IPS DF 6.9 (cell line): ENCODE measurements at places on chromosomes 5 and 9.

- DNase-seq: no peak
These were observed 6.2 kb downstream of the ETF1 start for GRCh38 chr5:138536665-138537315.

DNA sequence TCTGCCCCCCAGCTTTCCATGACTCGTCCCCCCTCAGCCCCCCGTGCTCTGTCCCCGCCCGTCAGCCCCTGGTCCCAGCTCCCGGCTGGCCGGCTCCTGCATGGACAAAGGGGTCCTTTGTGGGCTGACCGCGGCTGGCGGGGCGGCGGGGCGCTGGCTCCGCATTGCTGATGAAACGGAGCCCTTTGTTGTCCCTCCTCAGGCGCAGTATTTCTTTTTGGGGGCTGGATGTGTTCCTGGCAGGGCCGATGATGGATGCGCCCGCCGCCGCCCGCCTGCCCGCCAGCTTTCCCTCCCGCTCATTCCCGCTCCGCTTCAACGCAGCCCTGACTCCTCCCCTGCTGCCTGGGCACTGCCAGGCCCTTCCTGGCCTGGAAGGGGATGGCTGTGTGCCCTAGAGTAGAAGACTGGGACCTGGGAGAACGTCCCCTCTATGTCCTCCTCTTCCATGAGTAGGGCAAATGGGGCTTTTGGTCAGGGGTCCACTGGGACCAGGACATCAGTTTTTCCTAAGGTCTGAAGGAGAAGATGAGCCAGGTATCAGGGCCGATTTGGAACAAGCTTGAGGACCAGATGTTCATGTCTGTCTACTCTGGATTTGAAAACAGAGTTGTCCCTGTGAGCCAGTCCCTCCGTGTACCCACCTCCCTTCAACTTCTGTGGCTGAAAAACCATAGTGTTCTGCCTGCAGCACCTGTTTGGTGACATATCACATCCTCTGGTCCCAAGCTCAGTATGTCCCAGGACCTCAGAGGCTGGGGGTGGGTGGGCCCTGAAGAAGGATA lies 29.0 kb downstream of the CXXC5 start:
- no peak for DNase-seq

DNA sequence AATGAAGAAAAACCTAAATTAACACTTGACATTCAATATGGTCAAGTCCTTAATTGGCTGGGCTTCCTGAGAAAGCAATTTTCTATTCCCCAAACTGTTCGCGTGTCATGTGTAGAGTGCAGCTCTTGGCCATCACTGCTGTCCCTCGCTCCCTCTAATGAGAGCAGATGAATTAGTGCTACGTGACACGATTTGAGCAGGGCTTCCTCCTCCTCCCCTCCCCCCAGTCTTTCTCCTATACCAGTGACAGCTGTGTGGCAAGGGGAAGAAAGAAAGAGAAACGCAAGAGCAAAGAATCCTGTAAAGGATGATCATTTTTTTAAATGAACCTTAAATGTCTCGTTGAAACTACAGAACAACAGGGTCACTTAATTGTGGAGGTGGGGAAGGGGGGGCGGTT lies 159.6 kb downstream of the BNC2 start:
- DNase-seq: no peak

- DNase-seq: no peak
These were observed 116.8 kb upstream of the SPRY4 start for GRCh38 chr5:142441616-142442015.

GRCh38 chr5:76622973-76623596 lies at the start of gene F2RL2:
Gene F2RL2, minus strand, starts transcription at chr5:76623403. Its CDS starts 173 bp downstream, at chr5:76623230.
- no peak for DNase-seq

DNA sequence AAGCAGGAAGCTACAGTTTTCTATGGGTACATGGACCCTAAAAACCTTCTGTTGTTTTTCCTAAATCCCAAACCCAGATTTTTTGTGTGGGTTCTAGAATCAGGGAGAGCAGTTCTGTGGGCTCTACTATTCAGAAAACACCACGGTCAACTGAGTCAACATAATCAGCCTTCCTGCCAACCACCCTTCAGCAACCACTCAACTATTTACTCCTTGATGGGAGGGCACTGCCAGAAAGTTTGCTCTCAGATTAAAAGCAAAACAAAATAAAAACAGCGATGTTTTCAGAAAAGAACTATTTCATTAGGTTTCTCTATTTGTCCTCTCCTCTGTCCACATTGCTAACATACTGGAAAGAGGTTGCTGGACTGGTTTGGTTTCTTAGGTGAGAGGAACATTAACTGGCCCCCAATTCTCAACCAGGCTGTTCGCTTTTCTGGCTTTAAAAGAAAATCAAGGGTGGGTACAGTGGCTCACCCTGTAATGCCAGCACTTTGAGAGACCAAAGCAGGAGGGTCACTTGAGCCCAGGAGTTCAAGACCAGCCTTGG lies 72.3 kb downstream of the GCNT1 start:
- DNase-seq: no peak

- DNase-seq: no peak
These were observed 60.7 kb downstream of the HRH2 start for GRCh38 chr5:175718401-175719108.
